Left ventricle myocardium superior (tissue), 1 donor: ENCODE measurements at places on chromosomes 5 and 9.

DNA sequence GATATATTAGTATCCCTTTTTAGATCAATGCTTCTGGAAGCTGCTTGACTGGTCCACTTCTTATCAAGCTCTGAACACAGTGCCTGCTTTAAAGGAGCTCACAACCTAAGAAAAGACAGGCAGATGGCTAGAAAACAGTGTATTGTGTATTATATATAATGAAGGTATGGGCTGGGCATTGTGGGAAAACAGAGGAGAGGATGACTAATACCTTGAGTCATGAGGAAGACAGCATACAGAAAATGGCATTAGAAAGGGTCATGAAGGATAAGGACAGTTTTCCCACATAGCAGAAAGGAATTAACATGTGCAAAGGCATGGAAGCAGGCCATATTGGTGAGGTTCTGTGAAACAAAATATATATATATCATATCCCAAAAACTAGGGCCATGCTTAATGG is 309.6 kb downstream of the MLLT3 start:
- DNase-seq, result no peak

GRCh38 chr5:133783481-133783880 is 171.1 kb upstream of the FSTL4 start:
- no peak for DNase-seq

- DNase-seq, result no peak
Observed at GRCh38 chr5:73858776-73859175, 232.8 kb downstream of the ARHGEF28 start.

DNA sequence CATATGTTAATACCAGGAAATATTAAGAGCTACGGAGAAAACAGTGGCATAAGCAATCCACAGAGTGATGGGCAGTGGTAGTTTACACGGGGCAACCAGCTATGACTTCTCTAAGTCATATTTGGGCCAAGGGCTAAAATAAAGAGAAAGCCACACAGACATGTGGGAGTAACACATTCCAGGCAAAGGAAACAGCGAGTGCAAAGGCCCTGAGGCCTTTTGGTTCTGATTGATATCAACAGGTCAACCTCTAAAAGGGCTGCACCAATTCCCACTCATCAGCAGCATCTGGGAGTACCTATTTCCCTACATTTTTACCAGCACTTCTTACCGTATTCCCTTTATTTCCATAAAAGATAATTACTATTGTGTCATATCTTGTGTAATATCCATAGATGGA is 173.4 kb downstream of the SPOCK1 start:
- no peak for DNase-seq

GRCh38 chr5:2382776-2383697 is 368.4 kb downstream of the IRX2 start:
- DNase-seq, result no peak

DNA sequence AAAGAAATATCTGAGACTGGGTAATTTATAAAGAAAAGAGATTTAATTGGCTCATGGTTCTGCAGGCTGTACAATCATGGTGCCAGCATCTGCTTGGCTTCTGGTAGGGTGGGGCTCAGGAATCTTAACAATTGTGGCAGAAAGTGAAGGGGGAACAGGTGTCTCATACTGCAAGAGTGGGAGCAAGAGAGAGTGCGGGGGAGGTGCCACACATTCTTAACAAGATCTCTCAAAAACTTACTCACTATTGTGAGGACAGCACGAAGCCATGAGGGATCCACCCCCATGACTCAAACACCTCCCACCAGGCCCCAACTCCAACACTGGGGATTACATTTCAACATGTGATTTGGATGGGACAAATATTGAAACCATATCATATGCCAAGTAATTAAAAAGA is 70.1 kb upstream of the PANK3 start:
- no peak for DNase-seq

GRCh38 chr9:88339317-88339716 is 48.9 kb upstream of the SPIN1 start:
- DNase-seq, result no peak

DNA sequence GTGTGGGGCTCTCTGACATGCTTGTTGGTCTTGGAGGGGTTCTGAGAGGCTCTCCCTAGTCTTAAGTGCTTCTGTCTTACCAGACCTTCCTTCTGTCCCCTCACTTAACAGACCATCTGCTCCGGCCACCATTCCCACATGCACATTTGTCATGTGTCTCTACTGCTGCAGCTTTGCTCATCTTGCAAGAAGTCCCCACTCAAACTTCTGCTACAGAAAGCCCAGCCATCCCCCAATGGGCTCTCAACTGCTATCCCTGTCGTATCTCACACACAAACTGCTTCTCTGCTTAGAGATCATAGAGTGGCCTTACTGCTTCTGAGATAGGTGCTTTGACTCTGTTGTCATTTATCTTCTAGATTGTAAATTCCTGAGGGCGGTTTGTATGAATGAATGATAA is 69.4 kb downstream of the NUP214 start:
- no peak for DNase-seq

DNA sequence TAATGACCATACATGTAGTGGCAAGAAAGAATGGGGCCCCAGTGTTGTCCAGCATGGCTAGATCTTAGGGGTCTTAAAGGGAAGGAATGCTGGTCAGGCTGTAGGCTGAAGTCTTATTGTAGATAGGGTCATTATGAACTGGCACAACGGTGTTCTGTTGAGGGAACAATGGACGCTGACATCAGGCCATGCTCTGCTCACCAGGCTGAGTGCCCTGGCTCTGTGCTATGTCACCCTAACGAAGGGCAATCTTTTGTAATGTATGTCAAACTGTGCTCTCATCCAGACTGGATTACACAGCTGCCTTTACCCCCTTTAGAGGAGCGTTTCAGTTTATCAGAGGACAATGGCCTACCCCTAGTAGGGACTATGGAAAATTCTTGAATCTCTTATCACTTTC is 14.6 kb upstream of the ZNF608 start:
- DNase-seq, result no peak

- DNase-seq, result no peak
Observed at GRCh38 chr9:119963798-119964372, 594.6 kb upstream of the BRINP1 start.

DNA sequence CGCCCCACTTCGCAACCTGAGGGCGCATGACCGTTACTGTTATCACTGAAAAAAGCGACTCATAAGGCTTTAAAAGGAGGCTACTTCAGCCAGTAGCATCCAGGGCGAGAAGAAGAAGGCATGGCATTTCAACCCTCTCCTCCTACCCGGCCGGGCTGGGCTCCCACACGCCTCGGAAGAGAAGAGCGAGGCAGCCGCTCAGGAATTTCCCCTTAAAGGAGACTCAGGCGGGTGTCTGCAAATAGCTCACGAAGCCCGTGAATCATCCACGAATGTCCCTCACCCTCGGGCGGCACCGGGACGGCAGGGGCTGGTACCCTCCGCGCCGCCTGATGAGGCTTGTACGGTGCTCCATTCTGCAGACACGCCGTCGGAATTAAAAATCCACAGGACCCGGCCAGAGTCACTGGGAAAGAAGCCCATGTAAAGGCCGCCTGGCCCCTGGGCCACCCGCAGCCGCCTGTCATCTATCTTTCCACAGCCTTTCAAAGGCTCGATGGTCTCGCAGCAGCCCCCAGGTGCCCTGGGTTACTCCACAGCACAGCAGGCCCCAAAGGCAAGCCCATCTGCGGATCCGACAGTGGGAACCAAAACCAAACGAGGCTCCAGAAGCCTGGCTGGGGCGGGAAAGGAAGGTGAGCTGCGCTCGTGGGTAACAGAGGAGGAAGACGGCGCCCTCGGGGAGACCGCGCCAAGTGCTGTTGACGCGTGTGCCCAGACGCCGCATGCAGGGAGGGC is 11.8 kb downstream of the SLC12A7 start:
- DNase-seq, result no peak

- no peak for DNase-seq
Observed at GRCh38 chr5:129110742-129111141, 16.2 kb downstream of the ISOC1 start.

DNA sequence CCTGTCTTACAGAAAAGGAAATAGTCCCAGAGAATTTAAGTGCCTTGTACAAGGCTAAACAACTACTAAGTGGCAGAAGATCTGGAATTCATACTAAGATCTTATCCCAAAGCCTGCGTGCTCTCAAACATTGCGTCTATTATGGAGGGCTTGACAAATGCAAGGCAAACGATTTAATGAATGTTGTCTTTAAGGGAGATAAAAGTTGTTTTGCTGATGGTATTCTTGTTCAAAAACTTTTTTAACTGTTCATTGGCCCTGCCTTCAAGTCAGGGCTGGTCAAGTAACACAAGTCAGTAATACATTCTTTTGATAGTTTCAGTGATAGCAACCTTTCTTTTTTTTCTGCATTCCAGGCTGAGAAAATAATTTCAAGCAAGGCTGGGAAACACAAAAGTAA is 1.7 kb upstream of the SLC38A9 start:
- no peak for DNase-seq

- DNase-seq, result no peak
Observed at GRCh38 chr5:137113939-137114338, 385.2 kb downstream of the SPOCK1 start.

DNA sequence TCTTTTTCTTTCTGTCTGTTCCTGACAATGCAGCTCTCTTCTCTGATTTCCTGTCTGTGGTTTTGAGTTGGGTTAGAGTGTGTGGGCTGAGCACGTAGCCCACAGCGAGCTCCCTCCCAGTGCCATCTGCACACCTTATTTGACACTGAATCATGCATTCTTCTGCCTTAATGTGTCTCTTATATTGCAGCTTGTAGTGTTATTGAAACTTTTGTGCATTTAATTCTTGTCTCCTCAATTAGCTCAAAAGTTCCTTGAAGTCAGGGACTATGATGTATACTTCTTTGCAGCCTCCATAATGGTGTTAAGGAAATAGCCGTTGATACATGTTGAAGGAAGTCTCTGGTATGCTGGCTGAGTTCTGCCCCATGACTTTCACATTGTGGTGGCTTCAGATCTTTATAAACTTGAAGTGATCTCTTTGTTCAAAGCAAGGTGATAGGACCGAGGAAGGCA is 576.2 kb upstream of the CLINT1 start:
- DNase-seq, result no peak

- no peak for DNase-seq
Observed at GRCh38 chr5:128708841-128709240, 170.8 kb upstream of the FBN2 start.

GRCh38 chr5:12480487-12480886 is 576.2 kb upstream of the CTNND2 start:
- DNase-seq, result no peak

GRCh38 chr5:53240661-53241060 is 131.1 kb upstream of the MOCS2 start:
- no peak for DNase-seq

DNA sequence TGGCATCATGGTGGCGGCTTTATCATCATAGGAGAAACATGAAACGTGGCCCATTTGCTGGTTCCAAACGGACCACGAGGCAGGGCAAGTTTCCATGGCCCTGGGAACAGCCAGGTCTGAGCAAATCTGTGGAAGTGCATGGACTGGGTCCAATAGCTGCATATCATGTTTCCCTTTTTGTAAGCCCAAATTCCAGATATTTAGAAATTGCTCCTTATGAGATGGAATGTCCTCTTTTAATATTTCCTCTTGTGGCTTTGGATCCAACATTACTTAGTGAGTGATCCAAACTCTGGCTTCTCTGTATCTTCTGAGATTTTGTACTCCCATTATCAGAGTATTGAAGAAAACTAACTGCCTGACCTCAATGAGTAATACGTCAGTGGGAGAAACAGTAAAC is 79.8 kb upstream of the FBXL7 start:
- peak; percentile 73 for DNase-seq

DNA sequence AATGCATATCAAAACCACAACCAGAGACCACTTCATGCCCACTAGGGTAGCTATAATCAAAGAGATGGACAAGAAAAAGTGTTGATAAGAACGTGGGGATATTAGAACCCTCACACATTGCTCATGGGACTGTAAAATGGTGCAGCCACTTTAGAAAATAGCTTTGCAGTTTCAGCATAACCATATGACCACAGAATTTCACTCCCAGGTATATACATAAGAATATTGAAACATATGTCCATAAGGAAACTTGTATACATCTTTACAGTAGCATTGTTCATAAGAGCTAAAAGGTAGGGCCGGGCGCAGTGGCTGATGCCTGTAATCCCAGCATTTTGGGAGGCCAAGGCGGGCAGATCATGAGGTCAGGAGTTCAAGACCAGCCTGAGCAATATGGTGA is 56.4 kb downstream of the S1PR3 start:
- no peak for DNase-seq

DNA sequence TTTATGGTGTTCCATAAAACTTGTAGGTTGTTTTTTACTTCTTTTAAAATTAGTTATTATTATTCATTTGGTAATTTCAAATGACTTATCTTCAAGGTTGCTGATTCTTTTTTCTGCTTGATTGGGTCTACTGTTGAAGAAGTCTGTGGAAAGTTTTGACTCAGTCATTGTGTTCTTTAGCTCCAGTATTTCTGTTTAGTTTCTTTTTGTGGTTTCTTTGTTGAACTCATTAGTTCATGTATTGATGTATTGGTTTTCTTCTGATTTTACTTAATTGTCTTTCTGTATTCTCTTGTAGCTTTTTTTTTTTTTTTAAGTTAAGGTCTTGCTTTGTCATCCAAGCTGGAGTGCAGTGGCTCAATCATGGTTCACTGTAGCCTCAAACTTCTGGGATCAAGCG is 345.4 kb upstream of the MEF2C start:
- no peak for DNase-seq

- no peak for DNase-seq
Observed at GRCh38 chr5:173653822-173654523, 37.5 kb upstream of the BOD1 start.

DNA sequence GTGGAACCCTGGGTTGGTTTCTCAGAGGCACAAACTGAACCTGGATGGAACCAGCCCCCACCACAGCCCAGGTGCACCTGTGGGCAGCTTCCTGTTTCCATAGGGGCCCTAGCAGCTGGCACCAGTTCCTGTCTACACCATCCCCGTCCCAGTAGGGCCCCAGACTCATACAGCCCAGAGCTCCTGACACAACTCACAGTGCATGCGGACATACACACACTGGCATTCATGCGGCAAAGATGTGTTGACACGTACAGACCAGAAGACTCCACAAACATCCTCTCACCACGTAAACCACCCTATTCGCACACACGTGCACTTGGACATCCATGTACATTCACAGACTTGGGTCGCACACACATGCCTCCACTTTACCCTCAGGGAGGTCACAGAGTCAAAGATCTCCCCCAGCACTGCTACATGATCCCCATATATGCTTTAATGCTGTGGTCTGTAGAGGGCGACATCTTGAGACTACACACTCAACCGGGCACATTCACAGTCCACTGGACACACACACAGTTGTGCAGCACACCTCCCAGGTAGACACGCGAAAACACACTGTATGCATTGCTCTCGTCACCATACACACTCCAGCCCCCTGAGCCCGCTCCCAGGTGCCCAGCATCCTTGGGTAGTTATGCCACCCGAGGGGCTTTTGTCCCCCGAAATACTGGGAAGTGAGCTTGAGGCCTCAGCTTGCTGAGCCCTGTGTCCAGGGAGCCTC is 22.4 kb downstream of the CXXC5 start:
- DNase-seq, result no peak

- no peak for DNase-seq
Observed at GRCh38 chr9:81635521-81636254, 53.7 kb downstream of the TLE1 start.

- DNase-seq, result peak; percentile 27
Observed at GRCh38 chr9:134189145-134189469, 24.7 kb upstream of the RNU6ATAC start.
